ENCODE measurements at places on chromosomes 6 and 20.

GRCh38 chr20:52438326-52438963, 246.9 kb upstream of the ZFP64 start:
- DNase-seq = no peak

- DNase-seq = peak; percentile 72
Observed at GRCh38 chr20:3407771-3408637, 535 bp upstream of the DNAAF9 start.

GRCh38 chr6:111427341-111428116, 55.5 kb downstream of the REV3L start:
- no peak for DNase-seq

DNA sequence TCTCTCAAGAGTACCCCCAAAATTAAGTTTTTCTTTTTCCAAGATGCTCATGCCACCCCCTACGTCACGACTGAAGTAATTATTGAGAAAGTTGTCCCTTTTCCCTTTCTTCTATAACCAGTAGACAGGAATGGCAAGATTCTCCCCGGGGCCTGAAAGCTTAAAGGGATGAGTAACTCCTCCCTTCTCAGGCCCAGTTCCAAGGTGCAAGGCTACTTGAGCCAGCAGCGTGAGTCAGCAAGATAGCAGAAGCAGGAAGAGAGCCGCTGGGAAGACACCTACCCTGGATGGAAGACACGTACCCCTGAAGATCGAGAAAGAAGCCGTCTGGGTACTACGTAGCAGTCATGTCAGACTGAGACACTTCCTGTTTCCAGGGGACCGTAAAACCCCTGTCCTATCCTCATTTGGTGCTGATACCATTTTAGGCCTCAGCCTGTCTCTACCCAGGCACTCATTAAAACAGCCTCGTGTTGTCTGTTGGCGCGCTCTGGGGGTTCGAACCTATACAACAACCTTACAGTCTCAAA, 241.0 kb downstream of the ADGRG6 start:
- peak; percentile 78 for DNase-seq

DNA sequence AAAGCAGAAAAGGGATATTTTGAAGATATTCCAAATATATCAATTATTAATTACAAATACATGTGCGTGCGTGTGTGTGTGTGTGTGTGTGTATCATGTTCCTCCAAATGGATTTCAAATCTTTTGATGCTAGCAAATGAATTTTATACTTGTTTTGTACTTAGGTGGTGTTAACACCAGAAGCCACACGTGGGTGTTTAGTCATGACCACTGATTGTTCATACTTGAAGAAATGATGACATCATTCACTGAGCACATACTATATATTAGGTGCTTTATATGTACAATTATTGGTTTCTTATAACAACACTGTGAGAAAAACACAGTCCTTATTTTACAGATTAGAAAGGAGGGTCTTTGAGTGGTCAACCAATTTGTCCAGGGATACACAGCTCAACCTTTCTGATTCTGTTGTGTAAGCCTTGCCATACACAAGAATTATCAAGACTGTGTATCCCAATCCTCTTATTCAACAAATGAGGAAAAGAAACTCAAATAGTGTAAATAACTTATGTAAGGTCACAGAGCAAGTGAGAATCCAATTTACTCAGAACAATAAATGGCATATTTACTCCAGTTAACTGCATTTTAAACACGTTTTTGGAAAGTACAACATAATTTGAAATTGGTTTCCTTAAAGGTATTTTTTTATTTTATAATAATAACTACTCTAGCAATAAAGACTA, 88.5 kb downstream of the BCAS1 start:
- no peak for DNase-seq

GRCh38 chr6:41462033-41462432, 84.1 kb upstream of the FOXP4 start:
- DNase-seq = no peak

DNA sequence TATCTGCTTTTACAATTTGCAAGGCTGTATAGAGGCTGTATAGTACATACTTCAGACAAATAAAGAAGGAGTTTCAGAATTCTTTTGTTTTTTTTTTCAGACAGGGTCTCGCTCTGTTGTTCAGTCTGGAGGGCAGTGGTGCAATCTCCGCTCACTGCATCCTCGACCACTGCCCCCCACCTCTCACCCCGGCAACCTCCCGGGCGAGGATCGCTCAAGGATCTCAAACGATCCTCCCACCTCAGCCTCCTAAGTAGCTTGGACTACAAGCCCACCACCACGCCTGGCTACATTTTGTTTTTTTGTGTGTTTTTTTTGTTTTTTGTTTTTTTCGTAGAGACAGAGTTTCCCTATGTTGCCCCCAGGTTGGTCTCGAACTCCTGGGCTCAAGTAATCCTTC, 1.8 kb downstream of the FASTKD5 start:
- DNase-seq = no peak

DNA sequence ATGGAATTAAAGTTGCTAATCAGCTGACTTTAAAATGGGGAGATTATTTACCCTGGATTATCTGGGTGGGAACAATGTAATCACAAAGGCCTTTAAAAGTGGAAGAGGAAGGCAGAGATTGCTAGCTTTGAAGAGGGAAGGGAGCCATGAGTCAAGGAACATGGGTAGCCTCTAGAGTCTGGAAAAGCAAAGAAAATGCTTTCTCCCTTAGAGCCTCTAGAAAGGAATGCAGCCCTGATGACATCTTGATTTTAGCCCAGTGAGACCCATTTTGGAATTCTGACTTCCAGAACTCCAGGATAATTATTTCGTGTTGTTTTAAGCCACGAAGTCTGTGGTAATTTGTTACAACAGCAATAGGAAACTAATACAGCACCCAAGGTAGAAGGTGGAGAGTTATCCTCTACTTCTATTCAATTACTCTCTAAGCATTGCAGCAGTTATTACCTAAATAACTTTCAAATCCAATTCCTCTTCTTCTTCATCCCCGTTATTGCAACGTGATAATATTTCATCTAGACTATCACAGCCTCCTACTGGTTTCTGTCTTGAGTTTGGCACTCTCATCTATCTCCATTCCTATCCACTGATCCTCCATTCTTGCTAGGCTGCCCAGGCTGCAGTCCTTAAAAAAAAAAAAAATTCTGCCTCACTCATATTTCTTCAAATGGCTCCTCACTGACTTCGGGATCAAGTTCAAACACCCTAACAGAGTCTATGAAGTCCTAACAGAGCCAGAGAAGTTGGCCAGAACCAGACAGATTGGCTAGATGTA, 224.3 kb downstream of the BTBD9 start:
- DNase-seq = no peak

DNA sequence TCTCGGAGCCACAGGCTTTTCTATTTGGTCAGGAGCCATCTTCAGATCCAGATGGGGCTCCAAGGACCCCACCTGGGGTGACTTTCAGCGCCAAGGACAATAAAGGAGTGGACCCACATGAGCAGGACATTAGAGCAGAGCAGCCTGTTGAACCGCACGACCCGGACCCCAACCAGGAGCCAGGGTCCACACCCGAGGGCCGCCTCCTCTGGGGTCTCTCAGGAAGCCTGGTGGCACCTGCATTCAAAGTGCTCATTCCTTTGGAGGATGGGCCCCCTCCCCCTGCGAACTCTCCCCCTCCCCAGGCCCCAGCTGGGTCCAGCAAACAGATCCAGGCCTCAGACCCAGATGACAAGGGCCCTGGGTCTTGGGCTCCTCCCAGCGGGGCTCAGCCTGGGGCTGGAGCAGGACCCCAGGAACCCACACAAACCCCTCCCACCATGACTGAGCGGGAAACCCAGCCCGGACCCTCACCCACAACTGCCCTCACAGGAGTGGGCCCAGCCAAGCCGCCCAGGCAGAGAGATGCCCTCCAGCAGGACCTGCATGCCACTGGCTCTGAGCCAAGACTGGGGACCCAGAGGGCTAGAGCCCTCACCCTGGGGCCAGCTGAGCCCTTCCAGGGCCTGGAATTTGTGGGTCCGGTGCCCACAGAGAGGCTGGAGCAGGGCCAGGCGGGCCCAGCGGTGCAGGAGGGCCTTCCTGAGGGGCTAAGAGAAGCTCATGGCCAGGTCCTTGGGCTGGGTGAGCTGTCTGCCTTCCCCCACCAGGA, 23.9 kb downstream of the RAB44 start:
- DNase-seq = no peak

GRCh38 chr20:43955062-43955749, 40.6 kb downstream of the TOX2 start:
- no peak for DNase-seq

- DNase-seq = no peak
Observed at GRCh38 chr6:29490552-29490951, 2.8 kb upstream of the MAS1L start.

DNA sequence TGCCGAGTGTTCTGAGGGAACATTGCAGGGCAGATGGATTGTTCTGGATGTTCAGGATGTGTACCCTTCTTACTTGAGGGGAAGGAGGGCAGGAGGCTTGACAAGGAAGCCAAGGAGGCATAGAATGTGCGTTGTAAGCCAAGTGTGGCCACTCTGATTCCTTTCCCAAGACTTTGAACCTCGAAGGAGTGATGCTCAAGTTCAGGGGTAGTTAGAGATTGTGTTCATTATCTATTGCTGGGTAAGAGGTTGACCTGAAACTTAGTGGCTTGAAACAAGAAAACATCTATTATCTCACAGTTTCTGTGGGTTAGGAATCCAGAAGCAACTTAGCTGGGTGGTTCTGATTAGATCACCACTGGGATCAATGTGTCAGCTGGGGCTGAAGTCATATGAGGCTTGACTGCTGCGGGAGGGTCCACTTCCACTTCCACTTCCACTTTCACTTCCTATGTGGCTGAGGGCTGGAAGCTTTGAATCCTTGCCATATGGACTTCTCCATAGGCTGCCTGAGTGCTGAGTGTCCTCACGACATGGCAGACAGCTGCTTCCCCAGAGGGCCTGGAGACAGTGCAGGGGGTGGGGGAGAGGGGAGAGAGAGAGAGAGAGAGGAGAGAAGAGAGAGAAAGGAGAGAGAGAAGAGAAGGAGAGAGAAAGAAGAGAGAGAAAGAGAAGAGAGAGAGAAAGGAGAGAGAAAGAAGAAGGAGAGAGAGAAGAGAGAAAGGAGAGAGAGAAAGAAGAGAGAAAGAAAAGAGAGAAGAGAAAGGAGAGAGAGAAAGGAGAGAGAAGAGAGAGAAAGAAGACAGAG, 6.9 kb upstream of the CD40 start:
- DNase-seq = no peak

DNA sequence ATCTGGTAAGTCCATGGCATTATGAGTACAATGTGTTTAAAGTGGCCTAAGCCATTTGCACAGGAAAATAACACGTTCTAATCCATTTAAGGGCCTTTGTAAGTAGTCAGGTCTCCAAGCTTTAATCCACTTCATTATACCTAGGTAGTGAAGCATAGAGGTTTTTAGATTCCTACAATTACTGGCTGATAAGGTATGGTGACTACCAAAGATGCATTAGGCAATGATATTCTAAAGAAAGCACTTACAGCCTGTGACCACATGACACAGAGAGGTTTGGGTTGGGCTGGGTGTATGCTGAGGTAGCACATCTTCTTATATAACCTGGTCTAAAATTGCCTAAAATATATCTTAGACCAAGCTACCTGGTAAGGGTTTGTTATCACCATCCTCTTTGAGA, 504.4 kb downstream of the TFAP2B start:
- DNase-seq = no peak

DNA sequence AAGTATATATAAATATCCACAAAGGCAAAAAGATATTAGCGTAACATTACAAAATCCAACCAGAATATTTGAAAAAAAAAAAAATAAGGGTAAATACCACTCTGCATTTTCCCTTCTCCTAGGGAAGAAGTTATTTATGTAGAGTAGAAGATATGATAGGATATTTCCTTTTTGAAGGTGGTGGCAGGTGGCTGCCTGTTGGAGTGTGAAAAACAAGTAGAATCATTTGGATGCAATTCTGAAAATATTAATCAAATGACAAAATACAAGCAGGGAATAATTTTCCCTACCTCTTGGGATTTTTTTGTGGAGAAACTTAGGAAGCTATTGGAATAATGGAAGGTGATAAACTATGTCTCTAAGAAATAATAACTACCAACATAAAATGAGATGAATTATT, 62.5 kb upstream of the OGFRL1 start:
- no peak for DNase-seq

DNA sequence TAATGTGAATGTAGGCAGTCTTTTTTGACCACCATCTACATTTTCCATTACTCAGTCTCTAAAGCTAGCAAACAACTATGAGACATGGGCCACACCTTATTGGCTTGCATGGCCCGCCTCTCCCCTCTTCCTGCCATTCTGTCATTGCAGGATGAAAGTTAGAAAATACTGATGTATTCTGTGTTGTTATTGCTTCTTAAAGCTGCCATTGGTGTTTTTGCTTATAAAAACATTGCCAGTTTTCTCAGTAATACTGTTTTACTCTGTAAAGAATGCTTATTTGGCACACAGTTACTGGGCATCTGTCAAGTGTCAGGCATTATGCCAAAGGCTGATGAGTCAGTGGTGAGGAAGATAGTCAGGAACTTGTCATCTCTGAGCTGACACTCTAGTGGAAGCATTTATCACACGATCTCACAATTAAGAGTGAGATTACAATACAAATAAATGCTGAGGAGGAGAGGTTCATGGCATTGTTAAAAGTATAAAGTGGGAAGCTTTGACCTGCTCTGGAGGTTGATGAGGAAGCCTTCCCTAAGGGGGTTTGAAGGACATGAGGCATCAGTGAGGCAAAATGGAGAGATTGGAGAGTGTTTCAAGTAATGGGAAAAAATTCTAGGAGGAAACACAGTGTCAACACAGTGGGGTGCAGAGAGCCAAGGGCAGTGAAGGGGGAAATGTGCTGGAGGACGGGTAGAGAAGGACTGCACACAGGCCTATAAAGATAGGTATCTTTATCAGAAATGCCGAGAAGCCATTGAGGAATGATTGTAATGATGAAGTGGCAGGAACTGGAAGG, 14.7 kb downstream of the KLHL32 start:
- no peak for DNase-seq

GRCh38 chr6:53706525-53706924, 41.0 kb upstream of the KLHL31 start:
- no peak for DNase-seq
